ENCODE measurements at places on chromosomes 16 and 17. TPM values are rescaled to one million over a fixed set of nuclear protein-coding genes. Genes with fewer than 3 reads are reported as not detected.

The RAB37 gene
- total RNA-seq: 1.6 TPM

The CD19 gene
- 0.88 TPM for total RNA-seq

The YBX2 gene
- 1.3 TPM for total RNA-seq

The PDIA2 gene
- 2.1 TPM for total RNA-seq

The SLC38A8 gene
- 6.6 TPM for total RNA-seq

The RNF157 gene
- 24.4 TPM for total RNA-seq

Measured in camera-type eye (tissue), 1 donor.